ENCODE measurements at places on chromosomes 3 and 15.

GRCh38 chr3:43949594-43949993 is 258.9 kb downstream of the ABHD5 start:
- no peak for DNase-seq

DNA sequence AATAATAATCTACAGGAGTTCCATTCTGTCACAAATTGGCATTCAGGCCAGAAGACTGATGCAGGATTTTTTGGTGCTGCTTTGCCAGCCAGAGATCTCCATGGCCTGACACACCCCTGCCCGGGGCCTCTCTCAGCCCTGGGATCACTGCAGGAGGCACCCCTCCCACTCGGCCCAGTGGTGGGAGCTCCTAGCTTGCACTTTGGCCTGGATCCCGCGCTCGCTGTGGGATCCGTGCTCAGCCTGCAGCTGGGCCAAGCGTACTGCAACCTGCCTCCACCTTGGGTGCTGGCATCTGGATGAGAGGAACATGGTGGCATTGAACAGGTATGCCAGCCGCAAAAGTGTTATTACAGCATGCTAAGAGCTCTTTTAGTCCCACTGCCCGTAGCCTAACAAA is 656.7 kb upstream of the CCDC54 start:
- no peak for DNase-seq

DNA sequence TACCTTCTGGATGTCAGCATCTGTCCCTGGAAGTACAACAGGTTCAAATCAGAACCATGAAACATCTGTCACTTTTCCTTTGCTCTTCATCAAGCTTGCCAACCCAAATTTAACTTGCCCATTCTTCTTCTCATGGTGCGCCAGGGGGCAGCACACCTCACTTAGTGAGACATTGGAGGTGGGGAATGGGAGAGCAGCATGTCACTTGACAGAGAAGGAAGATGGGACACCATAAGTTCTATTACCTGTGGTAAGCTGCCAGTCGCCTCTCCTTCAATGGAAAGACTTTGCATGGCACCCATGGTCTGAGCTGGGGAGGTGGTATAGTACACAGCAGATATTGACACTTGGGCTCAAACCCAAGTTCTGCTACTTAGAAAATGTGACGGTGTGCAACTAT is 2.9 kb downstream of the SCN5A start:
- DNase-seq = no peak

DNA sequence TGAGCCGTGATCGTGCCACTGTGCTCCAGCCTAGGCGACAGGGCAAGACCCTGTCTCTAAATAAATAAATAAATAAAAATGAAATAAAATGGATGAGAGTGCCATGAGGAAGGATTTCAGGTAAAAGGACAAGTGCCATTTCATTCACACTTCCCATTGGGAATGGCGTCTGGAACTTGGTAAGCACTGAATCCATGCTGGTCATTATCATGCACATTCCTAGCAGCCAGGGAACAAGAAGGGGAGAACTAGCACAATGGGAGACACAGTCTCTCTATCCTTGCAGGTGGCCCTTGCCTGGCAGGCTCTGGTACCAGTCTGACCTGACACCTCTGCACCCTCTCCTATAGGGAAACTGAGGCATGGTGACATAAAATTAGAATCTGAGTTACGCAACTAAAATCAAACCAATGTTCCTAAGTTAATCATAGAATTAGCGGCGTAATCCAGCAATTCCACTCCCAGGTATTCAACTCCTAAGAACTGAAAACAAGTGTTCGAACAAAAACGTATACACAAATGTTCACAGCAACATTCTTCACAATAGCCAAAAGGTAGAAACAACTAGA is 70.8 kb upstream of the MFGE8 start:
- DNase-seq = no peak

- DNase-seq = no peak
Measured at GRCh38 chr15:56244038-56244810, 545 bp upstream of the RFX7 start.

DNA sequence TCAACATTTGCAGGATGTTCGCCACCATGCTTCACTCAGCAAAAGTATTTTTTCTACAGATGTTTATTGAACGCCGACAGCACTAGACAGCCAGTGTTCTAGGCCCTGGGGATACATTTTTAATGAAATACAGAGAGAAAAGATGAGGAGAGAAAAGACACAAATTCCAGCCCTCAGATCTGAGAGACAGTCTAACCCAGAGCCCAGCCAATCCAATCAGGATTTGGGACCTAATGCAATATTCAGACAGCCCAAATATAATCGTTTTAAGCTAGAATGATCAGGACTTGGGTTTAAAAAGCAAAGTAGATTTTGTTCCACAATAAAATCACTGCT is 174.8 kb downstream of the SLCO3A1 start:
- no peak for DNase-seq

DNA sequence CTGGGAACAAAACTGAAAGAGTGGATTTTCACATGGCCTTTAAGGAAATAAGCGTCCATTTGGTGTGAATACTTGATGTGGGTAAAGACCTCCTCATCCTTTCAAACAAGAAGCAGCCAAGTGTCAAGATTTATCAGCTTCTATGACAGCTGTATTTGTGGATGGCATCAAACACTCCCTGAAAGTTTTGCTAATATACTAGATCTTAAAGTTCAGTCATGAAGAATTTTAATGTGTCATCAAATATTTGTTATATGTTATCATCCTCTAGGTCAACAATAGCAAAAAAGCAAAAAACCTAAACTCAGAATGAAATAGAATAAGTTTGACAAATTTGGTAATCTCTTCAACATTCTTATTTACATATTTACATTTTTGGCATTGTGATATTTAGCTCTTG is 29.1 kb upstream of the LYSMD4 start:
- DNase-seq = no peak

DNA sequence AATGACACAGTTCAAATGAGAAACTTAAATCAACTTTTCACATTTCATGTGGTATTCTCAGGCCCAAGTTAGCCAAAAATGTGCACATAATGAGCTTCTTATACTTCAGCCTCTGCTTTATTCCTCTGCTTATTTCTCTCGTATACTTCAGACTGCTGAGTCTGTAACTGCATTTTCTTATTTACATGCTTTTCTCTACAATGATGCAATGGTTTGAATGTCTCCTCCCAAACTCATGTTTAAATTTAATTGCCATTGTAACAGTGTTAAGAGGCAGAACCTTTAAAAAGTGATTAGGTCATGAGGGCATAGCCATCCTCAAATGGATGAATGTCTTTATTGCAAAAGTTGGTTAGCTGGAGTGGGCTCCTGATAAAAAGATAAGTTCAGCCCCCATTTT is 184.2 kb downstream of the SUCLG2 start:
- DNase-seq = no peak

GRCh38 chr3:175573226-175573625 is 714.1 kb downstream of the NAALADL2 start:
- no peak for DNase-seq

DNA sequence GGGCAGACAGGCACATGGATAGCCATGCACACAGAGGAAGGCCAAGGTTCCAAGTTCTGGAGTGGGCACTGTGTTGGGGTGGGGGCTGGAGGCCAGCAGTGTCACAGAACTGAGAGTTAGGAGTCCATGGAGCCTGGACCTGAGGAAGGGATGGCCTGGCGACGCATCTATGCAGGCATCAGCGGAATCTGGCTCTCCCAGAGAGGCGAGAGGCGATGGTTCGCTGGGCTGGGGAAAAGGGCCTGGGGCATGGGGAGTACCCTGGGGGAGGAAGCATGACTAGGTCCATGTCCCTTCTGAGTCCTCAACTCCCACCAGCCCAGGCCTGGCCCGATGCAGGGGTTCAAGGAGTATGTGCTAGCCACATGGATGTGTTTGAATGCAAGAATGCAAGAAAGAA is 192.8 kb upstream of the LINGO1 start:
- no peak for DNase-seq

- DNase-seq = no peak
Measured at GRCh38 chr15:24734396-24734795, 58.8 kb downstream of the NPAP1 start.

GRCh38 chr15:70086636-70087035 is 11.1 kb downstream of the TLE3 start:
- DNase-seq = no peak

DNA sequence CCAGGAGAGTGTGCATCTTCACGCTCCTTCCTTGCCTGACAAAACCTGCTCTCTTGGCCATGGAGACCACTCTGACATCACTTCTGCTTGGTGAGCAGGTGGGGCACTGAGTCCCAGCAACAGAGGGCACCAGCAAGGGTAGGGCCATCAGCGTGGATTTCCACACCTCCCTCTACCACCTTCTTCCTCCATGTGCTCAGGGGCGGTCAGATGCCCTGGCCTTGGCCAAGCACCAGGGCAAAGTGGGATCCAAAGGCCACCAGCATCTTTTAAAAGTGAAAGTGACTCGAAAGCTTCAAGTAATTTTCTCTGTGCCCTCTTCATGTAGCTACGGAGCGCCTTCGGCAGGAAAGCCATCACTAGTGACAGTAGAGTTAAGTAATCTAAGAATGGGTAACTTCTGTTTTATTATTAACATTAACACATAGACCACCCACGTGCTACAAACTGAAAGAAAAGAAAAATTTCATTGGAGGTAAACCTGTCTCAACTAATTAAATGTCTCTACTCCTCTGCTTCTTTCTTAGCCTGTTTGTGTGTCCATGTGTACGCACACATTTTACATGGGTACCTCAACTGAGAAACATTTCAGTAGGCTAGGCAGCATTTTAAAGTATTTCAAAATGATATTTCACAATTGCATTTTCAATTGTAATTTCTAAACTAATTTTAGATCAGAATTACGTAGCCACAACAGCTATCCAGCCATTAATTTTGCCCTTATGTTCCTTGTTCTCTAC is 57.9 kb downstream of the CHSY1 start:
- DNase-seq = no peak

GRCh38 chr3:146783446-146783845 is 178.3 kb upstream of the PLSCR5 start:
- DNase-seq = no peak

GRCh38 chr15:67105065-67105951 is 39.9 kb downstream of the SMAD3 start:
- DNase-seq = no peak

GRCh38 chr3:197168606-197169005 is 129.8 kb downstream of the DLG1 start:
- no peak for DNase-seq

GRCh38 chr3:153679714-153680113 is 441.5 kb upstream of the ARHGEF26 start:
- no peak for DNase-seq

DNA sequence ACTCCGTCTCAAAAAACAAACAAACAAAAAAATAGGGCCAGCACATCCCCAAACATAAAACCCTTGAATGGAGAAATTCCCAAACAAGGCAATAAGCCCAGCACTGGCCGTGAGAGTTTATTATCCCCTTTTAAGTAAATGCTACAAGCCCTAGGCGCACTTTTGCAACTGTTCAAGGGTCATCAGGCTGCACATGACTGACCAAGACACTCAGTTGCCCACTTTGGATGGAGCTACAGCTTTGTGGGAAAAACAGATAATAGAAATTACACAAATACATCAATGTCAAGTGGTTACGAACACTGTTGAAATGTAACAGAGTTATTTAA is 33.7 kb upstream of the ZNF445 start:
- no peak for DNase-seq

DNA sequence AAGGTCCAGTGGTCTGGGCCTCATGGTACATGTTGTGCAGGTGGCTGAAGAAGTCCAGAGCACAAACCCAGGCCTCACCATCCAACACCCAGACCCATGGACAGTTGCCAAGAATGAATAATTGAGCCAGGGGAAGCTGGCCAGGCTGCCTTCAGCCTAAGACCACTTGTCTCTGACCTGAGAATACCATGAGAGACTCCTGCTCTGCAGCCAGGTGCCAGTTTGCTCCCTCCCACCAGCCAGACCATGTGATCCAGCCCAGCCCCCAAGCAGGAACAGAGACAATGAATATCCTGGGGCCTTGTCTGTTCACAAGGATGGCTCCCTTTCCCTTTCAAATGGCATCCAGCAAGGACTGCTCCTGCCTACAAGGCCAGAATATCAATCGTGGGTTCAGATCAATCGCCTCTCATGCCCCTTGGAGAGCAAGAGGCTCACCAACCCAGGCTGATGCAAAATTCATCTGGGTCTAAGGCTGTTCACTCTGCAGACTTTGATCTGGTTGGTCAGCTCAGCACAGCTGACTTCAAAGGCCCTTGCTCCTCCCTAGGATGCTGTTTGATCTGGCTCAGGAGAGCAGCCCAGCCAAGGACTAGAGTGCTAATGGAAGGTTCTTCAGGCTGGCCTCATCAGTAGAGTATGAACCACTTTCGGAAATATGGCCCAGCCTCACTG is 13.4 kb downstream of the TRAIP start:
- no peak for DNase-seq

GRCh38 chr15:75335705-75336355 is at the start of gene COMMD4:
COMMD4 (plus strand) TSS chr15:75336063; CDS start chr15:75336090, 27 bp downstream.
- peak; percentile 65 for DNase-seq

DNA sequence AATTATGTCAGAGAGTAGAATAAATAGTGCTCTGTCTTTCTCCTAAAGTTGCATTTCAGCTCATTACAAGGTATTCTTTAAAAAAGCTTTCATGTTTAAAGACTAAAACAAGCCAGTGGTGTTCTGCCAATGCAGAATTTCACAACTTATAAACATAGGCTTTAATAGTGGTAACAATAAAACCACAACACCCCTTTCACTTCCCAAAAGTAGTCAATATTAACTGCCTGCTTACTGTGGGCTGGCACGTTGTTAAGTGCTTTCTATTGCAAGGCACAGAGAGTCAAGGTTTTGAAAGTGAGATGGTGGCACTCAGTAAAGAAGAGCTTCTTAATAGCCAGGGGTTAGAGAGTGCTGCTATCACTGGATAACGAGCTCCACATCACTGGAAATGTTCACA is 8.4 kb upstream of the RTP1 start:
- no peak for DNase-seq

- no peak for DNase-seq
Measured at GRCh38 chr3:32888739-32889138, 62.7 kb upstream of the CCR4 start.

DNA sequence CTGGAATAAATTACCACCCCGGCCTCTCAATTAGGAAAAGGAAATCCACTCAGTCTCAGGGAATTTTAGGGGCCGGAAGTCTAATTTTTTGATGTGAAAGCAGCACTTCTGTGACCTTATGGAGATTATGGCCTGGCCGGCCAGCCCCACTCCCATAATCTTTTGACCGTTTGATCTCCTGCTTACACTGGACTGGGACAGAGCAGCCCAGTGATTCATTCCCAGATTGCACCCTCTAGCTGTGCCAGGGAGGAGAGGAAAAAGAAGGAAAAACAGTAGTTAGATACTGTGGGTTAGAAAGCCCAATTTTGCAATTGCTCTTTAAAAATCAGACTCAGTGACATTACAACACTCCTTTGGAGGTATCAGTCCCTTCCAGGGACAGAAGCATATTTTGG is 32.4 kb downstream of the GJD2 start:
- DNase-seq = no peak

- DNase-seq = no peak
Measured at GRCh38 chr15:81939604-81940440, 106.0 kb downstream of the MEX3B start.
